ENCODE measurements at places on chromosomes 4 and X. TPM values are rescaled to one million over a fixed set of nuclear protein-coding genes. Genes with fewer than 3 reads are reported as not detected.

GRCh38 chrX:129697204-129697829, 41.5 kb upstream of the XPNPEP2 start:
- no peaks in the 10 kb centered on the region for H3K36me3 ChIP-seq
- DNase-seq: no peak

Gene F8
- polyA plus RNA-seq: 1.1 TPM

- H3K27ac ChIP-seq: no peak overlapping the region
- H3K4me1 ChIP-seq: no peaks in the 10 kb centered on the region
- no peaks in the 10 kb centered on the region for H3K36me3 ChIP-seq
Observed at GRCh38 chrX:95350774-95351488, 1333.7 kb upstream of the DIAPH2 start.

DNA sequence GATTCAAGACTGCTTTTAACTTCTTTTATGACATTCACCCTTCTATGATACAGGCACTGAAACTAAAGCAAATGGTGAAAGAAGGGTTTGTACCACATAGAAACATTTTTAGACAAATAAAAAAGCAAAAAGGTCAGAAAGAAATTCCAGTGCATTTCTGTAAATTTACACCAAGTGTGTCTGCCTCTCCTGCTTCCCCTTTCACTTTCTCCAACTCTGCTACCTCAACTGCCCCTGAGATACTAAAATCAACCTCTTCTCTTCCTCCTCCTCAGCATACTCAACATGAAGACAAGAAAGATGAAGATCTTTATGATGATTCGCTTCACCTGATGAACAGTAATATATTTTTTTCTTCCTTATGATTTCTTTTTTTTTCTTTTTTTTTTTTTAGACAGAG, 187.9 kb downstream of the LRBA start:
- H3K27ac ChIP-seq: peak overlapping the region; percentile 95
- peak overlapping the region; percentile 73 for H3K4me3 ChIP-seq
- peak; percentile 5 for DNase-seq
- no peaks in the 10 kb centered on the region for H3K36me3 ChIP-seq

DNA sequence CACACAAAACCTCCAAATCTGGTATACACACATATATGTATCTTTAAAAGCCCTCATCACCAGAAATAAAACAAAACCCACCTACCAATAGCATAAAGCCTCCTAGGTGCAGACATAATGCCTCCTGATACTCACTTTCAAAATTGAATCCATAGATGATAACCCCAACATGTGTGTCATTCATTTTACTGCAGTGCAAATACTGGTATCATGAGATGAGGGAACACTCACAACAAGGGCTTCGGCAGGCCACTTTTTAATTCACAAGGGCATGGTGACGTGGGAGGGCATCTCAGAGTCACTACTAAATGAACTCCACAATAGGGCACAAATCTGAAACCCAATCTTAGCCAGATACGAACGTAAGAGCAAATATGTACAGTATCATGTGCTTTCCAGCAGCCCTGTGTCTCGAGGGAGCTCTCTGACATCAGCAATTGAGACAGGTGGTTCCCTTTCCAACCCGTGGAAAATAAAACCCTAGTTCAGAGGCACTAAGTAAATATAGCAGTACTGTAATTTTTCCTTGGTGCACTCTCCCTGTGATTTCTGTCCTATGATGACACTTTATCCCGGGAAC, 14.1 kb upstream of the PPARGC1A start:
- no peaks in the 10 kb centered on the region for H3K36me3 ChIP-seq
- H3K27ac ChIP-seq: no peak overlapping the region
- no peak overlapping the region for H3K4me3 ChIP-seq

Gene AMOT
- 4.0 TPM for polyA plus RNA-seq

DNA sequence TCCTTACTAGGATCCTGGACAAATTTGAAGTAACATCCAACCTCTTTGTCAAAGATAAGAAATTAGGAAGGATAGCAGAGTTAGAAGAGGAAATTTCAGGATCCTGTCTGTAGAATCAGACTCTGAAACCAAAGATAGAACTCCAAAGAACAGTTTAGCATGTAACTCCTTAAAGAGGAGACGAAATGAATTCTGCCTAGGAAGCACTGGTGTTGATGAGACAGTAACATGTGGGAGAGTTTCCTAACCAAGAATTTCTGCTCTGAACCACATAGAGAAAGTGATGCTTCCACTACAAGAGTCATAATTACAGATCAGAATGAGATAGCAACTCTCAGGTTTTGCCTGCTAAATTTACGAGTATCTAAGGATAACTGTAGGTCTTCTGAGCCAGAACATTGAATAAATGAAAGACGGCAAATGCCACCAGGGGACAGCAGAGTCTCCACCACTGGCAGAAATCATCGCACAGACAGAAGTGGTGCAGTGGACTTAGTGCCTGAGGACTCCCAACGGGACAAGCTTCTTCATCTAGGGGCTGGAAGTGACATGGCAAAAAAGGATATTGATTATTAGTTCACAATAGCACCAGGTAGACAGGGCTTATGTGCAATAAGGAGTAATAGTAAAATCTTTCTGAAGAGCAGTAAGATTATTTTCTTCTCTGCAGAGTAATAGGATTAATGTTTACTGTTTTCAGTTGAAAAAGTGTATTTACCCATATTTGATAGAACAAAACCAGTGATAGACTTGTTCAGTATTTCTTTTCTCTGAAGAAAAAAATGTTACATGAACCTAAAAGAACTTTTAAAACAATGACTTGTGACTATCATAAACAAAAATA, 6.7 kb upstream of the PPID start:
- peaks cover 6% of the 10 kb centered on the region for H3K27me3 ChIP-seq
- peak; percentile 45 for DNase-seq
- H3K27ac ChIP-seq: no peak overlapping the region
- no peak overlapping the region for H3K4me3 ChIP-seq
- H3K36me3 ChIP-seq: no peaks in the 10 kb centered on the region

DNA sequence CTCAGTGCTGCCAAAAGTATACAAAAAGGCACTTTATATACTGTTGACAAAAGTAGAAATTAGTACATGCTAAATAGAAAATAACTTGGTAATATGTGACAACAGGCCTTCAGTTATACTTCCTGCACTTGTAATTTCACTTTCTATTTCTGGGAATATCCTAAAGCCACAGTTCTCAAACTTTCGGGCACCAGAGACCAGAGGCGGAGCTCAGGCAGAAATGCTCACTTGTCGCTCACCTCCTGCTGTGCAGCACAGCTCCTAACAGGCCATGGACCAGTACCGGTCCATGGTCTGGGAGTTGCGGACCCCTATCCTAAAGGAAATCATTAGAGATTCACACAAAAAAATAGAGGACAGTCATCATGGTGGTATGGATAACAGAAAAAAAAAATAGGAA, 25.7 kb downstream of the ACSL4 start:
- DNase-seq: no peak
- H3K27ac ChIP-seq: peak overlapping the region; percentile 61
- peaks cover 4% of the 10 kb centered on the region for H3K27me3 ChIP-seq
- peak overlapping the region; percentile 62 for H3K4me3 ChIP-seq

DNA sequence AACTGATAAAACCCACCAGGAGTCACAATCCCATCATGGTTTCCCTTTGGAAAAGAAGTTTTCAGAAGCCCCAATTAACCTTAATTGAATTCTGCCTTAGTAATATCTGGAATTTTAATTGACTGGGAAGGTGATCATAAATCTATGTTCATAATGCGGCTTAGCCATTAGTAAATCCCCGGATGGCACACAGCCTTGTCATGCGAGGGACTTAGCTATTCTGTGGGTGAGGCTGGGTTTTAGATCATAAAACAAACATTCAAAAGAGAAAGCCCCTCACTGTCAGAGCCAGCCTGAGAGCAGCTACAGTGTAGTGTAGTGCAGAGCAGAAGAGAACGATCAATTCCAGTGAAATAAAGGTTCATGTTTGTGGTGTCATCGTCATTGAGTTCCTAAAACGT, 124.0 kb upstream of the NOCT start:
- H3K4me1 ChIP-seq: no peaks in the 10 kb centered on the region
- DNase-seq: no peak
- H3K4me3 ChIP-seq: no peak overlapping the region
- H3K27me3 ChIP-seq: no peaks in the 10 kb centered on the region
- no peaks in the 10 kb centered on the region for H3K36me3 ChIP-seq

DNA sequence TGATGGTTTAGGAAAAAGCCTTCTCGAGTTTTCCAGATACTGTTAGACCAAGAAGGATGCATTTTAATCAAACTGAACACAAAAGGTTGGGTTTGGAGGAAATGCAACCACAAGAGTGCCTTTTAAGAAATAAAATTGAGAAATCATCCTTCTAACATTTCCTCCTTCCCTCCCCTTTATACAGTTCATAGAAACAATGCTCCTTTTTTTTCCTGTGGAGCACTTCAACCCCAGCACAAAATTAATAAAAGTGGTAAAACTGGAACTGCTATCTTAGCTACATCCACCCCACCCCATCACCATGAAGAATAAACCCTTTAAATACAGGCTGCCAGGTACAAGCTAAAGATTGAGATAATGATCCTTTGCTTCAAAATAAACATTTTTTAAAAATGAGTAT, 211.1 kb downstream of the RELL1 start:
- H3K27me3 ChIP-seq: peaks cover 6% of the 10 kb centered on the region
- no peaks in the 10 kb centered on the region for H3K4me1 ChIP-seq
- H3K27ac ChIP-seq: no peak overlapping the region
- H3K4me3 ChIP-seq: no peak overlapping the region
- DNase-seq: no peak

DNA sequence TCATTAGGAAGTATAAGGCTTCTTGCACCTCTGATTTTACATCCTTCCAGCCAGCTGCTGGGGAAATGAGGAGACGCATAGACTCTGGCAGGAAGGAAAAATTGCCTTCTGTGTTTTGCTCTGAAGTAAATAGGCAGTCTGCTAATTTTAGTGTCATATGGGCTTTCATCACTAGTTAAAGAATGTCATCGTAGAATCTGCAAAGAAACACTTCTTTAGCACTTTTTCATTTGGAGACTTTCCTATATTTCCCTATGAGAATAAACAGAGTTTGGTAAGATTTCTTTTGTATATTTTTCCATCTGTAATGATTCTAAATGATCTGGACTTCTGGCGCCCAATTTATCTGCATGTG, 3.3 kb downstream of the ADGRL3 start:
- no peak overlapping the region for H3K27ac ChIP-seq
- no peaks in the 10 kb centered on the region for H3K36me3 ChIP-seq
- H3K4me3 ChIP-seq: no peak overlapping the region
- H3K27me3 ChIP-seq: peaks cover 8% of the 10 kb centered on the region
- no peak for DNase-seq

GRCh38 chrX:71606536-71607216, 11.6 kb downstream of the CXCR3 start:
- peak overlapping the region; percentile 98 for H3K27ac ChIP-seq
- peak; percentile 80 for DNase-seq
- H3K36me3 ChIP-seq: peaks cover 68% of the 10 kb centered on the region
- peak overlapping the region; percentile 64 for H3K4me3 ChIP-seq
- peaks cover 76% of the 10 kb centered on the region for H3K4me1 ChIP-seq

Gene NR0B1
- not detected for polyA plus RNA-seq

GRCh38 chr4:4990329-4990728, 28.9 kb downstream of the CYTL1 start:
- peak overlapping the region; percentile 12 for H3K4me3 ChIP-seq
- peak overlapping the region; percentile 79 for H3K27ac ChIP-seq
- no peak for DNase-seq
- H3K36me3 ChIP-seq: no peaks in the 10 kb centered on the region
- H3K27me3 ChIP-seq: peaks cover 4% of the 10 kb centered on the region

Gene P2RY10
- 5.4 TPM for polyA plus RNA-seq

Gene PABPC1L2A
- not detected for polyA plus RNA-seq

GRCh38 chr4:152422817-152423320, 113.0 kb downstream of the FBXW7 start:
- H3K27ac ChIP-seq: no peak overlapping the region
- H3K27me3 ChIP-seq: no peaks in the 10 kb centered on the region
- no peaks in the 10 kb centered on the region for H3K36me3 ChIP-seq
- no peak overlapping the region for H3K4me3 ChIP-seq
- no peak for DNase-seq

Gene PRDM5
- polyA plus RNA-seq: not detected

Gene GABRG1
- not detected for polyA plus RNA-seq

All from immature natural killer cell (primary cell).